ENCODE measurements at places on chromosomes 2 and 18.

DNA sequence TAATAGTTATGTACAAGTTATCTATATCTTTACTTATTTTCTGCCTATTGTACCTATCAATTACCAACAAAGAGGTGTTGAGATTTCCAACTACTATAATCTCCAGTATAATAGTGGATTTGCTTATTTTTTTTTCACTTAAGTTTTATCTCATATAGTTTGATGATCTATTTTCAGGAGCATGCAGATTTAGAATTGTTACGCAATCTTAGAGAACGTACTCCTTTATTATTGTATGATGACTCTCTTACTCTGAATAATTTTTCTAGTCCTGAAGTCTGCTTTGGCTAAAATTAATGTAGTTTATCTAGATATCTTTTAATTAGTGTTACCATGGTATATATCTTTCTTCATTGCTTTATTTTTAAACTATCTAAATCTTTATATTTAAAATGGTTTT is 205.2 kb downstream of the SCG2 start:
- DNase-seq: no peak

DNA sequence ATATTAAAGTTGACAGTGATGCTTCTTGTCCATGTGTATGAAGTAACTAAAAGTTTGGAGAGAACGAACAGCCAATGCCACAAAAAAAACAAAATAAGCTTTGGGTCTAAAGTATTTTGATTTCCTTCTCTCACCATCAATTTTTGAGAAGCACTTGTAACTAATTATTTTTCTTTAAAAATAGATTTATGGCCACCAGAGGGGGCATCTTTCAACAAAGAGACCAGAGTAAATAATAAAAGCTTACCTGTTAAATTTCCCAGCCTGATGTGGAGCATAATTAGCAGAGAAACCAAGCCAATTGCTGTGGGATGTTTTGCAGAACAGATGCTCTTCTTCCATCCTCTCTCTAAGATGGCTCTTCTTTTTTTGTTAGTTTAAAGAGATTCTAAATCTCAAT is 29.0 kb downstream of the LINC00305 start:
- DNase-seq: no peak

DNA sequence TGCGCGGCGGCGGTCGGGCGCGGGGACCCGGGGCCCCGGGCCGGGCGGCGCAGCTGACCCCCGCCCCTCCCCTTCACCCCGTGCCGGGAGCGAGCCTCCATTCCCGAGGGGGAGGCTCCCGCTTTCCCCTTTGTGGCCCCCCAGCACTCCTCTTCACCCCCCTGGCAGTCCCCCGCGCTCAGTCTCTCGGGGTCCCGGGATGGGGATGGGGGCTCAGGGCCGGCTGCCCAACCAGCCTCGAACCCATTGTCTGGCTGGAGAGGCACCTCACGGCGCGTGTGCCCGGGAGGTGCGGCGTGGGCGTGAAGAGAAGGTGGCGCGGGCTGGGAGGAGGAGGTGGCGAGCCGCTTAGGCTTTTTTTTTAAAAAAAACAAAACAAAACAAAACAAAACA is 748 bp downstream of the FMNL2 start:
- no peak for DNase-seq

DNA sequence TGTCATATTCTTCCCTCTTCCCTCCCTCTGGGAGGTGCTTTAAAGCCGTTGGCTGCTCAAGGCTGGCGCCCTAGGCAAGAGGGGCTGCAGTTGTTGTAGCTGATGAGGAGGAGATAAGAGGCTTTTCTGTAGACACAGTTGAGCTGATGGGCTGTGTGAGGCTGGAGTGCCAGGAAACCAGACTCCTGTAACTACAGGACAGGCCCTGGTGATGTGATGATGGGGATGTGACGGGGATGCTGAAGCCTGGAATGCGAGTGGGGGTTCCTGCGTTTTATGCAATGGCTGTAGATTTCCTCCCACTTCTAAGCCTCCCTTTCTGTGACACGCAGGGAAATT is 5.7 kb upstream of the EFR3B start:
- no peak for DNase-seq

- peak; percentile 91 for DNase-seq
Observed at GRCh38 chr18:12278741-12279682, 24.9 kb downstream of the CIDEA start.

GRCh38 chr2:26623541-26624495 is 17.3 kb downstream of the CIB4 start:
- DNase-seq: no peak

GRCh38 chr2:164794432-164795231 is 47.0 kb downstream of the COBLL1 start:
- no peak for DNase-seq

- DNase-seq: no peak
Observed at GRCh38 chr2:200212862-200213425, 93.5 kb upstream of the SPATS2L start.

GRCh38 chr2:24814516-24814915 is 21.3 kb downstream of the CENPO start:
- no peak for DNase-seq

DNA sequence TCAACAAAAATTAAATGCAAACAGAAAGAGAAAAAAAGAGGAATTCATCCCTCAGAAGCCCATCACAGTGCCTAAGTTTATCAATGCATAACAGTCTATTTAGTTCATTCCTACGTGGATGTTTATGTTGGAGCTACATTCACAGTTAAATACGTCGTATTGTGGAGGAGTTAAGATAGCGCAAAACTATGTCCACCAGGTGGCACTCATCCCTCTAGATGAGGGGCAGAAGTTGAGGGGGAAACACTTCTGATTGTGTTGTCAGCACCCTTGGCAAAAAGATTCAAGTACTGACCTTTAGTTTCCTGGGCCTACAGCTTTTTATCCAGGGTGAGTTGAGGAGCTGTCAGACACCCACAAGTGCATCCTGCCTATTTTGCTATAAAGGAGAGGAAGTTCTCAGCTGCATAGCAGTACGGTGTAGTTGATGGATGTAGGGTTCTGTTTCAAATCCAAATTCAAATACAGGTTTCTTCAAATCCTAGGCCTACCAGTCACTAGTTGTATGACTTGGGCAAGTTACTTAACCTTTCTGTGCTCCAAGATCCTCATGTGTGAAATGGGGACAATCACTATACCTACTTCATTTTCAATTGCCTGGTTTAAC is 26.8 kb upstream of the MYO1B start:
- DNase-seq: no peak

- DNase-seq: no peak
Observed at GRCh38 chr18:59918320-59918755, 18.5 kb downstream of the PMAIP1 start.

DNA sequence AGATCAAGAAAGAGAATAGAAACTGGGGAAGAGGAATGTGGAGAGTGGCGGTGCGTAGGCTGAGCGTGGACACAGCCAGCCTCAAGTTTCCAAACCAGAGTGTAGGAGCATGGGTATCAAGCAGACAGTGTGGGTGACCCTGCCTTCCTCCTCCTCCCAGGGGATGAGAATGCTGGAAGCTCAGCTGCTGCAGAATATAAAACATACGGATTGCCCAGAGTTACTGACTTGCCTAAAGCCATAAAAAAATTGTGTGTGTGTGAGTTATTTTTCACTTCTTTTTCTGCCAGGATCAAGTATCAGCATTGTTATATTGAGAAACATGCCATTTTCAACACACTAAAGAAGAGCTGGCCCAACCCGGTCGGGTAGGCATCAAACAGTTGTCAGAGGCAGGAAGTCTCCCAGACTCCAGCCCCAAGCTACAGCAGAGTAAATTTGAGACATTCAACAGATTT is 333.3 kb upstream of the ACVR2A start:
- no peak for DNase-seq

- no peak for DNase-seq
Observed at GRCh38 chr18:54263904-54264336, 5.4 kb upstream of the POLI start.

DNA sequence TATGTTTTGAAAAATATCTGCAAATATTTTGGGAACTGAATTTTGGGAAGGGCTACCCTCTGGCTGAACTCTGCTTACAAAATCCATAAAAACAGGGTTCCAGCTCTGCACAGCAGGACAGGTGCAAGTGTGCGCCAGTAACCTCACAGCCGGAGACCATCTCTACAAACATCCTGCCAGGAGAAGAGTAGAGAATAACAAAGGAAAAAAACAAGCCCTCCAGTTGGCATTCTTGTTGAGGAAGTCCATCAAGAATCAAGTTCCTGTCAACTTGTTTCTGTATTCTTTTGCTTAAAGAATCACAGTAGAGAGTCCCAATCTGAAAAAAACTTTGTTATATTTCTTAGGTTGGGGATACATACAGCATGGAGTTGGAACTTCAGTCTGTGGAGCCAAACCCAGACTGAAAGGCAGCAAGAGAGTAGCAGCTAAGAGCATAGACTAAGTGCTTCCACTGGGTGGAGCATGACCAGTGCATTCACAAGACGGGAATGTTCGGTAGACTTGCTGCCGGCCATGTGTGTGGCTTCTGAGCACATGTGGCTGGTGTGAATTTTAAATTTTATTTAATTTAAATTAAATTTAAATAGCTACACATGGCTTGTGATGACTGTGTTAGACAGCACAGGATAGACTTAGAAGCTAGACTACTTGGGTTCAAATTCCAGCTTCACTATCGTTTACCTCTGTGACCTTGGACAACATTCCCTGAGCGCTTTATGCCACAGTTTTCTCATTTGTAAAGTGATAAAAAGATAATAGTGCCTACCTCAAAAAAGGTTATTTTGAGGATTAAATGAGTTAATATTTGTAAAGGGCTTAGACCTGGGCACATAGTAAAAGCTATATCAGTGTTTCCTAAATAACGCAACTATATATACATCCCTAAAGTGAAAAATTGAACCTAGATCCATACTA is 41.9 kb downstream of the SPTBN1 start:
- peak; percentile 29 for DNase-seq

GRCh38 chr2:196284866-196285557 is 113.6 kb upstream of the STK17B start:
- DNase-seq: no peak

GRCh38 chr18:58527285-58527951 is 101.5 kb downstream of the ALPK2 start:
- no peak for DNase-seq

GRCh38 chr18:10025711-10026670 is 112.2 kb downstream of the VAPA start:
- DNase-seq: no peak

DNA sequence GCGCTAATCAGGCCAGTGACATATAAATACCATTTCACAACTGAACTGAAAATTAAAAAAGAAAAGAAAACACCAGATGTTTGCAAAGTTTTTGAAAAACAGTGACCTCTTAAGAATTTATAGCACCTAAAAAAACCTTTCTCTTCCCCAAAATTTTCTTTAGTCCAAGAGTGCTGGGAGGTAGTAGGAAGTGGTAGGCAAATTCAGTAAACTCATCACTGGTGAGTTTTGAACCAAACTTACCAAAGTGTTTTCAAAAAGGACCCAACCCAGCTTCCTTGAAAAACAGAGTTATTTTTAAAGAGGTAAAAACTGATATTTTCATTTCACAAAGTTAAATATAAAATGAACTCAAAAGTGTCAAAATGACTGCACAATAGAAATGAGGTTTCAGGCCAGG is 90.4 kb downstream of the TMEM247 start:
- no peak for DNase-seq

DNA sequence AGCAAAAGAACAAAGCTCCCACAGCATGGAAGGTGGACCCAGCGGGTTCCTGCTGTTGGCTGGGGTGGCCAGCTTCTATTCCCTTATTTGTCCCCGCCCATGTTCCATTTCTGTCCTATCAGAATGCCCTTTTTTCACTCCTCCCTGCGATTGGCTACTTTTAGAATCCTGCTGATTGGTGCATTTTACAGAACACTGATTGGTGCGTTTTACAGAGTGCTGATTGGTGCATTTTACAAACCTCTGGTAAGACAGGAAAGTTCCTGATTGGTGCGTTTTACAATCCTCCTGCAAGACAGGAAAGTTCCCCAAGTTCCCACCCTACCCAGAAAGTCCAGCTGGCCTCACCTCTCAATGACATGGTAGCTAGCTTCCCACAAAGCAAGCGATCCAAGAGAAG is 40.2 kb upstream of the UGP2 start:
- no peak for DNase-seq

- no peak for DNase-seq
Observed at GRCh38 chr2:185215497-185215896, 523.1 kb upstream of the FSIP2 start.

DNA sequence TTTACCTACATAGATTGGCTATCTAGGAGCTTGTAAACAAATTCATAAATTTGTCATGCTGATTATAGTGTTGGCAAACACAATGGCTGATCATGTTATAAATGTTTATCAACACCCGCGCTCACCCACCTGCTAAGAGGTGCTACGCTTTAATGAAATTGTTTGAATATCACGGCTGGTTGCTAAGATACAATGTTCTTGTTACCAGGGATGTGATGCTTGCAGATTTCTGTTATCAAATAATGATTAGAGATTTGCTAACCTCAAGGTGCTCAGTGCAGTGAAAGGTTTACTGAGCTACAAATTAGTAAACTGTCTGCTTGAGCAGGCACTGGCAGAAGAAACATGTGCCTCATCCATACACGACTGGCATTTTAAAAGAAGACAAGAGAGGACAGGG is 160.0 kb upstream of the ZEB2 start:
- DNase-seq: no peak

- no peak for DNase-seq
Observed at GRCh38 chr18:50636366-50637057, 76.6 kb downstream of the MAPK4 start.

DNA sequence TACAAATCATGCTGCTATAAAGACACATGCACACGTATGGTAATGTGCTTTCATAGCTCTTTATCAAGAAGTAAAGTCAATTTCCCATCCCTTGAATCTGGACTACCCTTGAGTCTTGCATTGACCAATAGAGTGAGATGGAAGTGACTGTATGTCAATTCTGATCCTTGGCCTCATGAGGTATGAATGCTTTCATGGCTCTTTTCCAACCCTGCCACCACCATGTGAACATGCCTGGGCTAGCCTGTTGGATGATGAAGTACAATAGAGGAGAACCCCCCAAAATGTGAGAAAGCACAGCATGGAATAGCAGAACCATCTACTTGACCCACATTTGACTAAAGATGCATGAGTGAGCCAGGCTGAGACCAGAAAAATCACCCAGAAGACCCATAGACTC is 237.0 kb downstream of the NYAP2 start:
- peak; percentile 4 for DNase-seq

DNA sequence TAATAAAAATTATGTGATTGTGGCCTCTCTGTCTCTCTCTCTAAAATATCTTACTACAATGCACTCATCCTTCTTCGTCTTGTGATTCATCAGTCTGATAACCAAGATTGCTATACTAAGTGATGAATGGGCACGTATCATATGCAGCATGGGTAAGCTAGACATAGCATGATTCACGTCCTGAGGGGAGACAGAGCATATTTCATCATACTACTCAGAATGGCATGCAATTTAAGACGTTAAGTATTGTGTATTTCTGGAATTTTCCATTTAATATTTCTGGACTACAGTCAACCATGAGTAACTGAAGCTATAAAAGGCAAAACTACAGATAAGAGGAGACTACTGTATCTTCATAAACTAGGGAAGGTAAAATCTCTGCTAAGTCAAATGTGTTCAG is 97.0 kb upstream of the CD226 start:
- DNase-seq: peak; percentile 71

DNA sequence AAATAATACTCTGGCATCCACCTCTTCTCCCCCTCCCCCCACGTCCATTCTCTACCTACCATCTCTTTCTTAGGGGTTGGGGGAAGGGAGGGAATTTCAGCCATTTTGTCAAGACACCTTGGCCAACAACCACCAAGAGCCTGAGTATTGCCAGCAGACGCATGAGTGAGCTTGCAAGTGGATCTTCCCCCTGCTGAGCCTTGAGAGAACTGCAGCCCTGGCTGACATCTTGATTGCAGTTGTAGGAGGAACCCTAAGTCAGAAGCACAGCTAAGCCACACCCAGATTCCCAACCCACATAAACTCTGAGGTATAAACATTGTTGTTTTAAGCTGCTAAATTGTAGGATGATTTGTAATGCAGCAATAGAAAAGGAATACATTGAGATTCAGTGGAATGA is 165.6 kb downstream of the TMEFF2 start:
- DNase-seq: peak; percentile 22

All from HFF-Myc (cell line).